ENCODE measurements at places on chromosomes 7 and 10. TPM values are rescaled to one million over a fixed set of nuclear protein-coding genes. Genes with fewer than 3 reads are reported as not detected.
A peak's percentile ranks its signal among the peaks of the same experiment; 100 is the strongest.

CALML5 gene
- not detected for total RNA-seq

CYP2C19 gene
- total RNA-seq: 4.5 TPM

CHAT gene
- not detected for total RNA-seq

TMEM196 gene
- not detected for total RNA-seq

HMX2 gene
- total RNA-seq: not detected

CREB5 gene
- 12.9 TPM for total RNA-seq

TYW1 gene
- total RNA-seq: 13.9 TPM

GIMAP1 gene
- total RNA-seq: not detected

PALD1 gene
- total RNA-seq: 0.38 TPM

PIP gene
- total RNA-seq: not detected

SEMA3E gene
- total RNA-seq: 21.8 TPM

OR2A12 gene
- not detected for total RNA-seq

TAS2R41 gene
- total RNA-seq: not detected

GRCh38 chr10:4561296-4561695, 264.7 kb upstream of the AKR1E2 start:
- no peaks in the 10 kb centered on the region for H3K36me3 ChIP-seq
- no peak overlapping the region for H3K27ac ChIP-seq
- H3K4me1 ChIP-seq: no peaks in the 10 kb centered on the region
- H3K4me3 ChIP-seq: no peak overlapping the region

- H3K27me3 ChIP-seq: peaks cover 71% of the 10 kb centered on the region
- H3K4me3 ChIP-seq: no peak overlapping the region
- no peaks in the 10 kb centered on the region for H3K36me3 ChIP-seq
- no peak overlapping the region for H3K27ac ChIP-seq
Measured at GRCh38 chr7:38382684-38383083, 109.2 kb upstream of the TARP start.

- H3K27me3 ChIP-seq: no peaks in the 10 kb centered on the region
- H3K36me3 ChIP-seq: peaks cover 20% of the 10 kb centered on the region
- H3K4me3 ChIP-seq: no peak overlapping the region
- no peak overlapping the region for H3K27ac ChIP-seq
- no peak for DNase-seq
Measured at GRCh38 chr10:31130406-31130805, 98.7 kb upstream of the ZNF438 start.

DNA sequence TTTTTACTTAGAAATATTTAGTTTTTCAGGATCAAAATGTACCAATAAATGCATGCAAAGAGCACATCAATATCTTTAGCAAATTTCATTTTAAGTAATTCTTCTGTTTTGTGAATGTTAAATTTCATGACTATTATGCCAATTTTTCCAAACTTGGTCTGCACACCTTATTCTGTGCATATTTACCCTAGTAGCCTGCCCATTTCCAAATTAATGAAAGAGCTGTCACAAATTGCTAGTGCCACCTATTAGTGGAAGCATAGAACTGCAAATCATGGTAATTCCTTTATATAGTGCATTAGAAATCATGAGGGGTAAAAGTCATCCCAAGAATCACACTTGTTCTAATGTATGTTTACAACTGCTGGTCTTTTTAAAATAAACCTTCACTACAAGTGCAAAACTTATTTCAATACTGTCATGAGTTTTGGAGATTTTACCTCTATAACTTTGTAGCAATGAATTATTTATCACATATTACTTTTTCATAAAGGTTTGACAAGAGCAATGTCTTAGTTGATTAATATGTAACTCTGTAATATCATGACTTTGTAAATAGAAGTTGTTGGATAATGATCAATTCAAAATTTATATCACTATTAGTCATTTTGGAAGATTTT, 5.7 kb downstream of the SEMA3A start:
- H3K36me3 ChIP-seq: peaks cover 3% of the 10 kb centered on the region
- no peak overlapping the region for H3K27ac ChIP-seq
- no peak overlapping the region for H3K4me3 ChIP-seq
- no peak for DNase-seq

DNA sequence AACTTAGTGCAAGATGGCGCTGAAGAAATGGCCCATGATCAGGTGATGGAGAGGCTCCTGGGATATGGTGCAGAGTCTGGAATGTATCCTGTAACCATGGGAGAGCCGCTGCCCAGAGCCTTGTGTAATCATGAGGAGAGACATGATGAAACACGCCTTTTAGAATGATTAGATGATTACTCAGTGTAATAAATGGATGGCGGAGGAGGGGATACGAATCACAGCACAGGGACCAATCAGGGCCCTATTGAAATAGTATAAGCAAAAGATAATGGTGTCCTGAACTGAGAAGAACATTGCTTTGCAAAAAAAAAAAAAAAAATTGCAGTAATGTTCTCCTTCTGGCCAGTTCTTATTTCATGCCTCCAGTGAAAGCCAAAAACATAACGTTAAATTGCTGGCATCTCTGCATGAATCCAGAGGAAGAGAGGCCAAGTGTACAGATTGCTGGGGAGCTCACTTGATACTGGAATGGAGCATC, 668.5 kb upstream of the AUTS2 start:
- no peaks in the 10 kb centered on the region for H3K4me1 ChIP-seq
- no peak for DNase-seq
- no peak overlapping the region for H3K4me3 ChIP-seq
- no peaks in the 10 kb centered on the region for H3K27me3 ChIP-seq
- no peaks in the 10 kb centered on the region for H3K36me3 ChIP-seq

GRCh38 chr7:135246191-135246825, 12.7 kb downstream of the STRA8 start:
- H3K4me1 ChIP-seq: no peaks in the 10 kb centered on the region
- H3K36me3 ChIP-seq: no peaks in the 10 kb centered on the region
- H3K27me3 ChIP-seq: peaks cover 13% of the 10 kb centered on the region
- no peak for DNase-seq
- no peak overlapping the region for H3K27ac ChIP-seq

GRCh38 chr7:51079494-51079893, 237.1 kb downstream of the COBL start:
- no peaks in the 10 kb centered on the region for H3K36me3 ChIP-seq
- no peak overlapping the region for H3K27ac ChIP-seq
- no peaks in the 10 kb centered on the region for H3K4me1 ChIP-seq
- no peak overlapping the region for H3K4me3 ChIP-seq

- no peak overlapping the region for H3K4me3 ChIP-seq
- H3K36me3 ChIP-seq: no peaks in the 10 kb centered on the region
- no peaks in the 10 kb centered on the region for H3K27me3 ChIP-seq
- peaks cover 12% of the 10 kb centered on the region for H3K4me1 ChIP-seq
Measured at GRCh38 chr10:60825520-60825919, 47.2 kb downstream of the CDK1 start.

DNA sequence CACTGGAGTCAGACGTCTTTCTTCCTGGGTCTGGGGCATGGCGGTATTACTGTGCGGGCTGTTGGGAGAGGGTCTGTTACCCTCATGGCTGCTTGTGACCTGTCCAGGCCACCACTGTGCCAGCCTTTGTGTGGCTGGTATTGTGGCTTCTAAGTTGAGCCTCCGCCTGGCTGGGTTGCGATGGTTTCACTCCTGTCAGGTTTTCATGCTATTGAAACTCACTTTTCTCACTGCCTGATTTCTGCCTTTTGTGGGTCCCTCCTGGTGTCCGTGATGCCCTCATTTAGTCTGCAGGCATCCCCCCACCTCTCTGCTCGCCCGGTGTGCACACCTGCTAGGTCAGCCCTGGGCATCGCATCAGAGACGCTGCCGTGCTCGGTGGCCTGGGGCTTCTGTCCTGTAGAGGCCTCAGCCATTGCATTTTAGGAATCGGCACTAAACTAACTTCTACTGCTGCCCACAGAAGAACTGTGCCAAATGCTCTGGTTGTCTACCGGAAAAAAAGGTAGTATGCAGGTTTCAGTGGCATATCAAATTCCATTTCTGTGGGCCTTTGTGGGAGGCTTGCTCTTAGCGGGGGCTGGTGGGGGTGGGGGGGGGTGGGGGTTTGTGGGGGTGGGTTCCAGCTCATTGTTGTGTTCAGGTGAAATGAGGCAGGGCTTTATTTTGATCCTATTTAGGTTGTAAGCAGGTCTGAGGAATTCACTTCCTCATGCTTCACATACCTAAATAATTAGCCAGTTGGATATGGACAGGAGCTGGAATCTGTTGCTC, 64.3 kb downstream of the MGMT start:
- H3K4me3 ChIP-seq: no peak overlapping the region
- DNase-seq: no peak
- H3K4me1 ChIP-seq: peaks cover 8% of the 10 kb centered on the region
- no peak overlapping the region for H3K27ac ChIP-seq

- no peak for DNase-seq
- no peak overlapping the region for H3K27ac ChIP-seq
- no peaks in the 10 kb centered on the region for H3K4me1 ChIP-seq
Measured at GRCh38 chr7:93171606-93172226, 23.5 kb upstream of the SAMD9L start.

DNA sequence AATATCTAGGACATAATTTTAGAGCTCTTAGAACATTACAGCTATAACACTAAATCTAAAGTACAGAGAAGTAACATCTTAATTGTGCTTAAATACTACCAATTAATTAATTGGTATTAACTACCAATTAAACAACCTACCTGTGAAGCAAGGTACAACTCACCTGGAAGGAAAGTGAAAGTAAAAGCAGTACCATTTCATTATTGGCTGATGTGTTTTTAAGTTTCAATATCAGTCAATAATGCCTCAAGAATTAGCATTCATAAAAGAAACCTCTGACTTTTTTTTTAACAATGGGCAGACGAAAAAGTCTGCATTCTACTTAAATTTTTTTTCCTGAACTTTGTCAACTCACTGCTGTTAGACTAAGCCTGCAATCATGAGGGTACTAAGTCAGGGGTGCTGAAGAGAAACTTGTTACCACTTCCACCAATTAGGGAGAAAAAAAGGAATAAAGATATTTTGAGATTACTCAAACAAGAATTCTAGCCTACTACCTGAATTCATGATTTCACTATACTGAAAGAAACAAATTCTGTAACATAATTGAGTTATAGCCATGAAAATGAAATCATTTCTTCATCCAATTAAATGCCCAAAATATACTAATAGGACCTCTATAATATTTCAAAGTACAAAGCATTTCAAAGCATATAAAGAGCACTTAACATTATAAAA, 19.9 kb downstream of the UPF2 start:
- DNase-seq: no peak
- H3K4me1 ChIP-seq: peaks cover 5% of the 10 kb centered on the region
- H3K36me3 ChIP-seq: peaks cover 8% of the 10 kb centered on the region

- H3K4me3 ChIP-seq: no peak overlapping the region
- no peak overlapping the region for H3K27ac ChIP-seq
- no peaks in the 10 kb centered on the region for H3K36me3 ChIP-seq
- H3K4me1 ChIP-seq: no peaks in the 10 kb centered on the region
- no peak for DNase-seq
Measured at GRCh38 chr7:155361346-155361680, 63.6 kb downstream of the INSIG1 start.

DNA sequence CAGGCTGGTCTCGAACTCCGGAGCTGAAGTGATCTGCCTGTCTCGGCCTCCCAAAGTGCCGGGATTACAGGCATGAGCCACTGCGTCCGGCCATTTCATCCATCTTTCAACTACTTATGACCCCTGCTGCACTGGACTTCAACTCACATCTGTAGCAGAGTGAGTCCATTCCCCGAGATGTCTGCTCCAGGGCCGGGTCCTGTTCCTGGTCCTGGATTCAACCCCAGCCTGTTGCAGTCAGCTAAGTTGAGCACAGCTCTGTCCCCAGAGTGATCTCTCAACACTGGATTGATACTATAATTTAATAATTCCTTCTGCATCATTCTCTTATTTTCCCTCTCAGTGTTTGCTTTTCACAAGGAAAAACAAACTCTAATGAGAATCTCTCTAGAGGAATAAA, 25.8 kb downstream of the PRTFDC1 start:
- H3K36me3 ChIP-seq: no peaks in the 10 kb centered on the region
- no peak for DNase-seq
- no peak overlapping the region for H3K27ac ChIP-seq
- H3K4me1 ChIP-seq: peaks cover 3% of the 10 kb centered on the region
- H3K4me3 ChIP-seq: no peak overlapping the region

- H3K27ac ChIP-seq: peak overlapping the region; percentile 93
- peaks cover 10% of the 10 kb centered on the region for H3K36me3 ChIP-seq
- no peaks in the 10 kb centered on the region for H3K27me3 ChIP-seq
Measured at GRCh38 chr10:97543025-97543546, 29.5 kb upstream of the ANKRD2 start.

DNA sequence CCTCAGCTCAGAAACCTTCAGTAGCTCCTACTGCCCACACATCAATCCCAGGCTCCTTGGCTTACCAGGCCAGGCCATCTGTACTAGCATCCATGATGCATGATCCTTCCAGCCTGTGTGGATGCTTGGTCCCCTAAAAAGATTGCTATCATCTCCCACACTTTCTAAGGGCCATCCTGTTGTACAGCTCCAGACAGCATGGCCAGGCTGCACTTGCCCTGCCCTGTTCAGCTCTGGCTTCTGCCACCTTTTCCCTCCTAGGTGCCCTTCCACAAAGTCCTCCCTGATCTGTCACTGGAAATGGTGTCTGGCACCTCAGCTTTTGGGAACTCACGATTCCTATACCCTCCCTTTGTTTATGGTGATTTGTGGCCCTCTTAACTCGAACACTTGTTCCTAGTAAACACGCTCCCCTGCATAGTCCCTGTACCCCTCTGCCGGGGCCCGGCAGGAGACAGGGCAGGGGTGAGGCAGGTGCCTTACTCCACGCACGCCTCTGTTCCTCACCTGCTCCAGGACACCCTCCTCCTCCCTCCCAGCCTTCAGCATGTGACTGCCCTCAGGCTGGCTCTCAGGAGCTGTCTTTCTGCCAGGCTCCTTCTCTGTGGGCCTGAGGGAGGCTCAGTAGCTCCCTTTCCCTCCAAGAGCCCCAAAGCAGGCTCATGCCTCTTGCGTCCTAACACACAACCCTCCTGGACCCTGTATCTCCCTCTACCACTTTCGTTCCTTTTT, 71.8 kb downstream of the CDH23 start:
- H3K36me3 ChIP-seq: no peaks in the 10 kb centered on the region
- no peak for DNase-seq
- H3K4me1 ChIP-seq: no peaks in the 10 kb centered on the region
- no peak overlapping the region for H3K27ac ChIP-seq
- peaks cover 33% of the 10 kb centered on the region for H3K27me3 ChIP-seq

- no peaks in the 10 kb centered on the region for H3K36me3 ChIP-seq
- H3K27ac ChIP-seq: no peak overlapping the region
- H3K4me3 ChIP-seq: no peak overlapping the region
- no peaks in the 10 kb centered on the region for H3K4me1 ChIP-seq
- H3K27me3 ChIP-seq: no peaks in the 10 kb centered on the region
- DNase-seq: no peak
Measured at GRCh38 chr7:13257661-13258060, 570.2 kb downstream of the ARL4A start.

- H3K27me3 ChIP-seq: no peaks in the 10 kb centered on the region
- no peaks in the 10 kb centered on the region for H3K4me1 ChIP-seq
- no peak overlapping the region for H3K4me3 ChIP-seq
- H3K27ac ChIP-seq: no peak overlapping the region
Measured at GRCh38 chr7:108059526-108059925, 56.6 kb upstream of the LAMB1 start.

GRCh38 chr7:37357637-37357996, 91.0 kb downstream of the ELMO1 start:
- no peaks in the 10 kb centered on the region for H3K36me3 ChIP-seq
- no peak overlapping the region for H3K27ac ChIP-seq
- DNase-seq: no peak
- H3K27me3 ChIP-seq: no peaks in the 10 kb centered on the region

GRCh38 chr10:34528320-34528719, 286.8 kb downstream of the PARD3 start:
- peaks cover 9% of the 10 kb centered on the region for H3K36me3 ChIP-seq
- peak overlapping the region; percentile 34 for H3K4me3 ChIP-seq
- DNase-seq: peak; percentile 60
- H3K27me3 ChIP-seq: no peaks in the 10 kb centered on the region

- no peaks in the 10 kb centered on the region for H3K36me3 ChIP-seq
- peaks cover 13% of the 10 kb centered on the region for H3K4me1 ChIP-seq
- H3K27me3 ChIP-seq: no peaks in the 10 kb centered on the region
Measured at GRCh38 chr7:40907286-40907685, 772.5 kb downstream of the SUGCT start.

Measured in Calu3 (cell line).